ENCODE measurements at places on chromosomes 7 and 10. TPM values are rescaled to one million over a fixed set of nuclear protein-coding genes. Genes with fewer than 3 reads are reported as not detected.

Gene C7orf25
- 3.1 TPM for total RNA-seq

Gene CALHM1
- not detected for total RNA-seq

Gene FOXP2
- total RNA-seq, result 0.46 TPM

Gene PPP1R9A
- total RNA-seq, result 0.42 TPM

Gene GIMAP5
- not detected for total RNA-seq

Gene PON3
- total RNA-seq, result not detected

Gene PNLIPRP1
- total RNA-seq, result not detected

Gene HMX2
- total RNA-seq, result not detected

Gene SLC26A3
- total RNA-seq, result not detected

Gene TMEM213
- not detected for total RNA-seq

Gene SLC4A2
- 55.0 TPM for total RNA-seq

Gene GTF2IRD1
- 21.3 TPM for total RNA-seq

Gene CARD11
- total RNA-seq, result 6.1 TPM

Gene BTBD16
- total RNA-seq, result 0.14 TPM

Gene GNG11
- 1.1 TPM for total RNA-seq

Gene OR13A1
- total RNA-seq, result not detected

Gene CYP2W1
- 13.1 TPM for total RNA-seq

Gene SMO
- total RNA-seq, result 17.9 TPM

Gene GPRIN2
- 1.6 TPM for total RNA-seq

Gene SCRN1
- total RNA-seq, result 26.3 TPM

Gene AKR1C2
- 167 TPM for total RNA-seq

Gene PIP4K2A
- 8.5 TPM for total RNA-seq

Gene AKR1C4
- not detected for total RNA-seq

Gene C10orf71
- total RNA-seq, result not detected

Gene NRAP
- total RNA-seq, result not detected

Gene NPTX2
- not detected for total RNA-seq

Measured in airway epithelial cell (primary cell).